NCI-H1930 (cell line): ENCODE measurements at places on chromosomes 3 and 15.
A peak's percentile ranks its signal among the peaks of the same experiment; 100 is the strongest.

DNA sequence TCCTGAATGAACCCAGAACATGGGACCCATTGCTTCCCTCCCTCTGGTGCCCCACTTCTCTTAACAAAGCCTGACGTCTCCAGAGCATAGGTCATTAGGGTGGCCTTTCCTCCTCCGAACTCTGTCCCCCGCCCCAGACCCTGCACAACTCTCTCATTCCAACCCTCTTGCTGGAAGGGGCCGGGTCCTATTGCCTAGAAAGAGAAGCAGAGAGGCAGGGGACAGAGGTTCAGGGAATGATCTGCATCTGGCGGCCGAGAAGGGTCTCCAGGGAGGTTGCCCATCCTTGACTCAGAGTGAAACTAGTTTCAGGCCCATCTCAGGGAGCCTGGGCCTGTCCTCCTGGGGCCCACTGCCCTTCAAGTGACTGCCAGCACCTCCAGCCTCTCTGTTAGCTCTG lies 79.0 kb downstream of the LINGO1 start:
- DNase-seq = no peak

GRCh38 chr15:68592544-68592943 lies 13.8 kb downstream of the CORO2B start:
- DNase-seq = no peak

DNA sequence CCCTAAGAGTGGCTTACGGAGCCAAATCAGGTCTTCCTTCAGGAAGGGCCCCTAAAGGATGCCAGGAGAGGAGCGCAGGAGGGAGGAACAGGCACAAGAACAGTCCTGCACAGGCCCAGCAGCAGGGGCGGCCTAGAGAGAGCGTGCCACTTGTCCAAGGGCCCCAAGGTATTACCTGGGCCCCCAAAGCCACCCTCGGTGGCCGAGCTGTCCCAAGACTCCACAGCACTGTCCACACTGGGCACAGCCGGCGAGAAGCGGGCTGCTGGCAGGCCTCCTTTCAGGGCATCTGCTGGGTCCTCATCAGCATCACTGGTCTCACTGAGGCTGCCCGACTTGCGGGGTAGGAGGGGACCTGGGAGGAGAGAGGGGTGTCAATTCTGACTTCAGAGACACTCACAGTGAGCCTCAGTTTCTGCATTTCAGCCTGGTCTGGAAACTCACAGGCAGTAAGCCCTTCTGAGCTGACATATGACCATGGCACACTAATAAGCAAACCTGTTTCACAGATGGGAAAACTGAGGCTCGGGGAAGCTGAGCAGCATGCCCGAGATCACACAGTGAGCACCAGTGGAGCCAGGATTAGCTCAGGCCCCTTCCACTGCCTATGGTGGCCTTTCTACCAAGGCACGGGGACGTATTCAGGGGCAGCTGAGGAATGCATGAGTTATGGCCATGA lies 33.4 kb downstream of the GRIP2 start:
- DNase-seq = no peak

DNA sequence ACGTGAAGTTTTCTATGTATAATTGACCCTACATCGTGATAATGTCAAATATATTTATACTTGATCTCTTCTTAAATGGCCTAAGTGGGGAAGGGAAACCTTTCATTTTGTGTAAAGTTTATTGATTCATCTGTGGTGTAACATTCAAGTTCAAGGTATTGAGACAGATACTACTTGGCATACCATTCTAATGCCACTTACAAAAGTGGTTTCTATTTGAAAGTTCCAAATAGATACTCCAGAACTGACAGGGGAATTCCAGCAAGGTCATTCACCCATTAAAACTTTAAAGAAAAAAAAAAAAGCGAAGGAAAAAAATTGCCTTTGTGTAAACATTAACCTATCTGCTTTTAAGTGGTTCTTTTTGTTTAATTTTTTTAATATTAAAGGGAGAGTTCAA lies 45.3 kb upstream of the MAP3K13 start:
- DNase-seq = no peak

GRCh38 chr15:70492240-70493177 lies 270.8 kb downstream of the UACA start:
- no peak for DNase-seq

- no peak for DNase-seq
These were observed 47.0 kb downstream of the HCN4 start for GRCh38 chr15:73321496-73322450.

DNA sequence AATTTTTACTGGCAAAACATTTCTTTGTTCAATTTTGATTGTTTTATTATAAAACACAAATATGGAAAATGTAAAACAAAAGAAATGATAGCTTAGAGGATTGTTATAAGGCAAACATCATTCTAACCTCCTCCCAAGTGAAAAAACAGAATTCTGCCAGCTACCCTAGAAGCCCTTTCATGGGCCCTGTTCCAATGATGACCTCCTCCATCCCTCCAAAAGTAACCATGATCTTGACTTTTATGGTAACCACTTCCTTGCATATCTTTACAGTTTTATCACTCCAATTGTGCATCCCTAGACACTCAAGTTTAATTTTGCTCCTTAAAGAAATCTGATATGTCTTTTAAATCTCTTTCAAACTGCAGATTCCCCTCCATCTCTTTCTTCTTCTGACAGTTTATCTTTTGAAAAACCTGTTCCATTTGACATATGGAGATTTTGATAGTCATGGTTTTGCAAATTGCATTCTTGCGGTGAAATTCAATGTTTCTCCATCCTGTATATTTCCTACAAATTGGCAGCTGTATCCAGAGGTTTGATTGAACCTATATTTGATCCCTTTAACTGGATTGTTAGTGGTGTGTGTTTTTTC lies 27.0 kb upstream of the TNFAIP8L3 start:
- no peak for DNase-seq

DNA sequence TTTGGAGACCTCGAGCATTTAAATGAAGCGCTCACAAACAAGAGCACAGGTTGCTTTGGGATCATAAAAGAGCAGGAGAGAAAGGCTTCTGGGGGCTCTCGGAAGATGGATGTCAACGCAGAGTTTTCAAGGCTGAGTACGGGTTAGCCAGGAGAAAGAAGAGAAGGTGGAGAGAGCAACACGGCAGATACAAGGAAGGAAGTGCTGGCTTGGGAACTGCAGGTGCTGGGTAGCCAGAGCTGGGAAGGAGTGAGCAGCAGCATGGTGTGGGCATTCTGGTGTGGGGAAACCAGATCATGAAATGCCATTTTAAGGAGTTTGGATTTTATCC lies 580 bp upstream of the RUBCN start:
- DNase-seq = no peak

DNA sequence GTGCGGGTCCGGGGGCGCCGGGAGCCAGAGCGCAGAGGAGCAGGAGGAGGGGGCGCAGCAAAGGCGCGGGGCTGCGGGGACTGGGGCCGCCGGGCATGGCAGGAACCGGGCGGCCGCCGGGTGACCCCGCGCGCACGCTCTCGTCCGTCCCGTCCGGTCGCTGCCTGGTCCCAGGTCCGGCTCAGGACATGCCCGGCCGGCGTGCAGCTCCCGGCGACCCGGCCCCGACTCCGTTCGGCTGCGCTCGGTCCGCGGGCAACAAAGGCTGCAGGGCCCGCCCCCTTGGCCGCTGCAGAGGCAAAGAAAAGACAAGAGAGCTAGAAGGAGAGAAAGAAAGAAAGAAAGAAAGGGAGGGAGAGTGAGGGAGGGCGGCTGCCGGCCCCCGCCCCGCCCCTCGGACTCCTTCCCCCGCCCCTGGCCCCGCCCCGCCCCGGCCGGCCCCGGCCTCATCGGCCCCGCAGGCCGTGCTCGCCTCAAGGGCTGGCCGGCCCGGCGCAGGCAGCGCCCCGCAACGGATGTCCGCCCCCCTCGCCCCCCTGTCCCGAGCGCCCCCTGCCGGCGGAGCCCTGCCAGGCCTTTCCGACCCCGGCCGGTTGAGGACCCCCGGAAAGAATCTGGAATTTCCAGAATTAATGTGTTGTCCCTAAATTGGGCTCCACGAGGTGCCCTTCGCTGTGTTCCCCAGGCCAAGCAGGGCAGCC lies at the start of gene ADAMTS7:
TSS of gene ADAMTS7 (minus strand) at position 341 of the 701 bp plus-strand sequence. CDS start at position 97, 244 bp downstream.
- peak; percentile 52 for DNase-seq
